ENCODE measurements at places on chromosomes 12 and 14.

DNA sequence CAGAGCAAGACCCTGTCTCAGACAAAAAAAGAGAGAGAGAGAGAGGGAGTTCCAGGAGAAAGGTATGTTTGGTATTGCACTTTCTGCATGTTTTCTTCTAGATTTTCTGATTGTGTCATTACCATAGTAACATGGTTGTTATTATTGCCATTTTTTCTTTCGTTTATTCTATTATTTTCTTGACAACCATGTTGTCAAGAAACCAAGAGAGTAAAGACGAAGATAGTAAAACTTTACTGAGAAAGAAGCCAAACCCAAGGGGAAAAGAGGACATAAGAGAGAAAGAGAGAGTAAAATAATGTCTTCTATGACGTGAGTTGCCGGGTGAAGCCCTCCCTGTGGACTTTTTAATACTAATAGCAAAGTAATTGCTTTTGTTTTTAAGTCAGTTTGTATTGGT lies 1186.0 kb upstream of the SEL1L start:
- no peak for DNase-seq

DNA sequence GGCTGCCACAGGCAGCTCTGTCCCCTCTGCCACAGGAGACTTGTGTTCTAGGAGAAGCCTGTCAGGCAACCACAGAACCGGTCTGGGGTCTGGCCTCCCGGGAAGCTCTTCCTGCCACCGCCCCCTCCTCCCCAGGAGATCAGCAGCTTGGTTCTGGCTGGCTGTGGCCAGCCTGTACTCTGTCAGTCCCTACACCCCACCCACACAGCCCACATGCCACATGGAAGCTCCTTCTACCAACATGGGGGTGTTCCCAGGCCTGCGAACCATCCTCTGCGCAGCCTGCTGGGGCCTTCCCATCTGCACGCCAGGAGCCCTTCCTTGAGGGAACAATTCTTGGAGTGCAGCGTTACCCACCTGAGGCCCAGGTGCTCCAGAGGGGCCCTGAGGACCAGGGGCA lies 16.8 kb downstream of the TMEM106C start:
- no peak for DNase-seq

DNA sequence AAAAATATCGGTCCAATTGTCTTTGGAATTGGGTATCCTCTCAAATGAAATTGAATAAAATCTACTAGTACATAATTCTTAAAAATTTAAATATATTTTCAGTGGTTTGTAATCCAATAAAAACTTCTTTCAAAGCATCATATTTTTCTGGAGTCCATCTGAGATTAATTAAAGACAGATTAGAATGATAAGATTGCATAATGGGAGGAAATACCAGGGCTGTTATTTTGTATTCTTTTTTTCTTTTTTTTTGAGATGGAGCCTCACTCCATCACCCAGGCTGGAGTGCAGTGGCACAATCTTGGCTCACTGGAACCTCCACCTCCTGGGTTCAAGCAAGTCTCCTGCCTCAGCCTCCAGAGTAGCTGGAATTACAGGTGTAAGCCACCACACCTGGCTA lies 103.8 kb downstream of the TMTC3 start:
- no peak for DNase-seq

- DNase-seq, result no peak
These were observed 1373.7 kb downstream of the LRFN5 start for GRCh38 chr14:42980419-42980818.

All from activated naive CD4-positive, alpha-beta T cell (primary cell).